SK-N-SH treated with all-trans-retinoic acid at 6 μM for 48 hours (cell line): ENCODE measurements at places on chromosomes 5 and 9.

DNA sequence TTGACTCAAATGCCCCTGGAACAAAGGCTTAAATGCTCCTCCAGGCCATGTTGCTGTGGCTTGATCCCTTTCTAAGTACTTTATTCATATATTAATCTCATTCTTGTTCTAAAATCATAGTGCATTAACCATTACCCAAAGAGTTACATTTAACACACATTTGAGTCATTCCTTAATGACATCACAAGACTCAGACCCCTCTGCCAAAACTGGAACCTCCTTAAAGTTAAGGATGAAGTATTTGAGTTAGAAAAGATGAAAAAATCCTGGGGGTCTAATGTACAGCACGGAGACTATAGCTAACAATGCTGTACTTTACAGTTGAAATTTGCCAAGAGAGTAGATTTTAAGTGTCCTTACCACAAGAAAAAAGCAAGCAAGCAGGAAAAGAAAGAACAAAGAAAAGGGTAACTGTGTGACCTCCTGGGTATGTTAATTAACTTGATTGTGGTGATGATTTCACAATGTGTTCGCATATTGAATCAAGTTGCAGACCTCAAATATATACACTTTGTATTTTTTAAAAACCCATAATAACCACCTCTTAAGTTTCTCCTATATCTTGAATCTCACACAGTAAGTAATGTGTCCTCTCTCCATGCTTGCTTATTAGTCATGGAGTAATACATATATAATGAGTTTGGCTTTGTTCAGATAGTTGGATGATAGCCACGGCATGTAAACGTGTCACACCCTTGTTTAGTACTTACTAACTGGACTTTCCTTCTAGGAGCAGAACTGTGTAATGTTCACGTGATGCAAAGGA, 376.9 kb downstream of the SEMA5A start:
- ATAC-seq, result no peak

DNA sequence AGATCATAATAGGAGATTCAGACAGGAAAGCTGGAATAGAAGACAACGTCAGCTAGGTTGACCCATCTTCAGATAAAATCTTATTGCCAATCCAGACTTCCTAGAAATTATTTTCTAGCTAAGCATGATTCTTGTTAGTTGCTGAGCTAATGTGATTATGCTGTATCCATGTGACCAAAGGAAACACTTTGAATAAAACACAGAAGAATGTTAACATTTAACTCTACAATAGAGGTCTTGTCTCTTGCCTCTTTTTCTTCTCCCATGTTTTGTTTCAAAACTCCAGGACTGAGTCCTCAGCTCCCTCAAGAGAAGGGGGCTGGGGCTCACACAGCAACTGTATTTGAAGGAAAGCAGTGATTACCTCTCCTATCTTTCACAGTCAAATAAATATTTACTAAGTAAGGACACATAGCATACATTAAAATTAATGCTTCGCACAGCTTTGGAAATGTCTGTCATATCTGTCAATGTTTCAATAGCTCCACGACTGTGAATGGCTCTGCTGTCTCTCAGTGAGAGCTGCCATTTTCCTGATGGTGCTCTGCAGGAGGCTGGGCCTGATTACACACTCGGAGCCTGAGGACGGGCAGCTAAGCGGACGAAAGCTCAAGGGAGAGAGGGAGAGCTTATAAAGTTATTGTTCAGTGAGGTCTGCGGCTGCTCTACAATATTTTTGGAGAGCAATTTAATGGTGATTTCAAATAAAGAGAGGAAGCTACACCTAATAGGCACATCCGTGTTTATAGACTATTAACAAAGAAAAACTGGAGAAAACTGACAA, 64.8 kb upstream of the ZNF462 start:
- ATAC-seq, result no peak

GRCh38 chr5:143156086-143156485, 247.4 kb downstream of the NR3C1 start:
- ATAC-seq, result no peak

- no peak for ATAC-seq
Measured at GRCh38 chr5:139186752-139187326, 11.3 kb downstream of the SIL1 start.

GRCh38 chr5:491119-491855, 33.0 kb downstream of the SLC9A3 start:
- no peak for ATAC-seq

GRCh38 chr5:101390151-101390908, 487.2 kb upstream of the ST8SIA4 start:
- ATAC-seq, result peak; percentile 76

GRCh38 chr5:56264417-56265025, 31.4 kb upstream of the ANKRD55 start:
- ATAC-seq, result peak; percentile 80

DNA sequence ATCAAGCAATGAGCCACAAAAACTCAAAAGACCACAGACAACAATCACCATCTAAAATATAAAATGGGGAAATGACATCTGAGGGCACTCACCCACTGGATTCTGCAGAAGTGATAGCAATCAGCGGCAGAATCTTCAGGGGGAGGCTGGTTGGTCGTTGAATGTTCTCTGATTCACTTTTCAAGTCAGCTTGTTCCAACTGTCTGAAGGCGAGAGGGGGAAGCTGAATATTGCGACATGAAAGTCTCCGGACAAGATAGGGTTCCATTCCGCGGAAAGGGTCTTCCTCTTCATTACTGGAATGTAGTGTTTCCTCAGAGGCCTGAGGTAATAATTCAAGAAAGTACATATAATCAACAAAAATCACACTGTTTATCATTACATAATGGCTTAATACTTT, 94.9 kb upstream of the PDE4D start:
- no peak for ATAC-seq

DNA sequence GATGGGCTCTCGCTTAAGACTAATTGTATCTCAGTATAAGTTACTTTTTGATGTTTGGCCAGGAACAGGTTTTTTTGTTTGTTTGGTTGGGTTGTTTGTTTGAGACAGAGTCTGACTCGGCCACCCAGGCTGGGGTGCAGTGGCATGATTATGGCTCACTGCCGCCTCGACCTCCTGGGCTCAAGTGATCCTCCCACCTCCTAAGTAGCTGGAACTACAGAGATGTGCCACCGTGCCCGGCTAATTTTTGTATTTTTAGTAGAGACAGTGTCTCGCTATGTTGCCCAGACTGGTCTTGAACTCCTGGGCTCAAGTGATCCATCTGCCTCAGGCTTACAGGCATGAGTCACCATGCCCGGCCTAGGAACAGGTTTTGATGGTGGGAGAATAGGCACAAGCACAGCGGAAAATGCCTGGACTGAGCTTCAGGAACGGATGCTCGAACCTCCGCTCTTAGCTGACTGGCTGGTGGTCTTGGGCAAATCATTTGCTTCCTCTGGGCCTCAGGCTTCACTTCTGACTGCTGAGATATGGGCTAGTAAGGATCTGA, 11.4 kb upstream of the SYNPO start:
- no peak for ATAC-seq

DNA sequence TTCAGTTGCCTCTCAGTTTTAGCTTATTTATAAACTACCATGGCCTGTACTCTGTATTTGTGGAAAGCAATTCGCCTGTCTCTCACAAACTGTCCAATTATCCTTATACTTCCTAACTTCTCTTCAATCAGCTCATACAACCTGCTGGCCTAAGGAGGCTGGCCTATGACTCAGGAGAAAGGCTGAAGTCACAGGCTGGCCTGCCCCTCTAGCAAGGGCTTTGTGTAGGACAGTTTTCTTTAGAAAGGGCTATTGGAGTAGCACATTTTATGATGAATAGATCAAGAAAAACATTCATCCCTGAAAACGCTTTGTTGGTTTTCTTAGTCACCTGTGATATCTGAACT, 988.7 kb upstream of the ARRDC3 start:
- ATAC-seq, result no peak

GRCh38 chr5:73291873-73292272, 118.9 kb downstream of the TMEM174 start:
- no peak for ATAC-seq

GRCh38 chr9:133534346-133535291, at the start of gene ADAMTSL2:
Gene ADAMTSL2 (plus strand): TSS chr9:133534704. CDS start chr9:133536713, 2,009 bp downstream.
- ATAC-seq, result peak; percentile 75

GRCh38 chr9:14769230-14769571, 46.7 kb upstream of the CER1 start:
- peak; percentile 51 for ATAC-seq

DNA sequence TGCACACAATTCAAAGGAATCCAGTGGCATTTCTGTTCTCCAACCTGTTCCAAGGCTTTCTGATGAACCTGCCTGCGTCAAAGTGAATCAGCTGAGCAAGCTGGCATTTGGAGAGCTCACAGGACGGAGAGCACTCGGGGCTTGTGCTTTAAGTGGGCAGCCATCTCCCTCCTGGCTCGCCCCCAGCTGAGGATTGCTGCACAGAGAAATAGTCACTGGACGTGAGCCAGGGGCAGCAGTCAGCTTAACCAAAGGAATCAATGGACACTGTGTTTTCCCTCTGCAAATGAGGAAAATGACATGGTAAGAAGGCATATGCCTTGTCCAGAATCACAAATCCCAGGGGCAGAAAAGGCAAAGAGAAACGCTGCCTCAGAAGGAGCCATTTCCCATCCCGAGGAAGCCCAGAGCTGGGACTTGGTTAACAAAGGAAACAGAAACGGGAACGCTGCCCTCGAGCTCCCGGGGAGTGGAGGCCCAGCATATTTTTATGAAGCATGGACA, 299.4 kb downstream of the ZSWIM6 start:
- no peak for ATAC-seq

DNA sequence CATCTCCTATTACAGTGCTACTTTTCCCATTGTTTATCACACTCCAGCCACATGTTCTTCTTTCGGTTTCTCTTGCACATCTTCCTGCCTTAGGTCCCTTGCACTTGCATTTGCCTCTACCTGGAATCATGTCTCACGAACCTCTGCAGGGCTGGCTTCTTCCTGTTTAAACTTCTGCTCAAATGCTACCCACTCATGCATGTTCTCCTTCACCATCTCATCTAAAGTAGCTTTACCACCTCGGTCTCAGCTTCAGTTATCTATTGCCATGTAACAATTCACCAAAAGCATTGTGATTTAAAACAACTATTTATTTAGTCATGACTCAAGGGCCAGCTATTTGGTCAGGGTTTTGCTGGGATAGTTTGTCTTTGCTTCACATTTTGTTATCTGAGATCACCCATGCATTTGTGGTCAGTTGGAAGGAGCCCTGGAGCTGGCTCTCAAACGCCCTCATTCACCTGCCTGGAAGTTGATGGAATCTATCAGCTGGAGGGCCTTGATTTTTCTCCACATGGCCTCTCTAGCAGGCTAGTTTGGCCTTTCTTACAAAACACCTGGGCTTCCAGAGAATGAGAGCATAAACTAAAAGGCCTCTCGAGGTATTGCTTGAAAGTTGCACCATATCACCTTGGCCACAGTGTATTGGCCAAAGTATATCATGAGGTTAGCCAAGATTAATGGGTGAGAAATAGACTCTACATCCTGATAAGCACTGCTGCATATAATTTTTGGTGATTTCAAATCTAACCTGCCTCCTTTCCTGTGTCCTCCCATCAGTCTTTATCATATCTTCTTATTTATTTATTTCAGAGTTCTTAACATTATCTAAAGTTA, 21.4 kb downstream of the SPINK1 start:
- no peak for ATAC-seq

- ATAC-seq, result no peak
Measured at GRCh38 chr9:130024597-130024994, 18.4 kb downstream of the FNBP1 start.

GRCh38 chr5:103444333-103445038, 118.1 kb downstream of the NUDT12 start:
- peak; percentile 52 for ATAC-seq

DNA sequence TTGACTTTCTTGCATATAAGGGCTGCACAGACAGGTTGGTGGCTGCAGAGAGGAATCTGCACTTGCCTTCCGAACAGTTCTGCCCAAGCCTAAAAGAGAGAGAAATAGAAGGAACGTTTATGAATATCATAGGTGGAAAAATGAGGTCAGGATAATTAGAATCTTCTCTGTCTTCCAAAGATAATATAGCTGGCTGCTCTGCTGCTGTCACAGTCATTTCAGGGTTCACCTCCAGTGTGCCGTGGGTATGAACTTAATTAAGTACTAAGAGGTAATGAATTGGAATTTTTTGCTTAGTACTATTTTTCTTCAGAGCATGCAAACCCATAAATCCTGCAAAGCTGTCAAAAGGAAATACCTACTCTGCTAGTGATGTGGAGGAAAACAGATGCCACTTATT, 82.2 kb downstream of the PRDM6 start:
- ATAC-seq, result peak; percentile 50

GRCh38 chr5:96967400-96967799, 31.5 kb downstream of the LNPEP start:
- ATAC-seq, result no peak

GRCh38 chr5:24188216-24188925, 456.4 kb downstream of the CDH10 start:
- ATAC-seq, result no peak

- ATAC-seq, result no peak
Measured at GRCh38 chr5:181024245-181025064, 15.6 kb upstream of the BTNL9 start.
